RPMI8226 (cell line): ENCODE measurements at places on chromosomes 7 and 10.
A peak's percentile ranks its signal among the peaks of the same experiment; 100 is the strongest.

DNA sequence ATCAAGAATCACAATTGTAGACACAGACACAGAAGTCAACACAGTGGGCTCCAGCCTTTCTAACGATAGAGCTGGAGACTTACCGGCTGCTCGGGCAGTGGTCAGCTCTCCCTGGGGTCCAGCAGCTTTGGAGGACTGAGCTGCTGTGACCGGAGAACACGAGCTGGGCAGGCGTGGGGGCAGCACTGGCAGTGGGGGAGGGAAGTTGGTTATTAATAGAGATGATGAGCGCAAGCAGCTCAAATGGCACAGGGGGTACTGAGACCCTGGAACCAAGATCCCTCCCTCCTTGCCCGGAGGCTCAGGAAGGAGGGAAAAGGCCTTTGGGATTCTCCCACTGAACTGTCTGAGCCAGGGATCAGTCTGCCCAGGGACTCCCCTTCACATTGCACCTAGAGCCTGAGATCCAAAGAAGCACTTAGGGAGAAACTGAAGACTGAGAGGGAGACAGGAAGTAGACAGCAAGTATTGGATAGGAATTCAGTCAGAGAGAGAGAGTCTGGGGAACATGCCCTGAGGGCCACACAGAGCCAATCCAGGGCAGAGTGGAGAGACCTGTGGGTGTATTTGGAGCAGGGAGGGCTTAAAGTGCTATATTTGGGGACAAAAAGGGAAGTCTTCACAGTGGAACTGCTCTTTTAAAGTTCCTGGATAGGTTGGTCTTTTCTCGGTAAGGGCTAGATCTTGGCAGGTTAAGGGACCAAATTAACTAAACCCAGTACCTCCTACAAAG is at the start of gene MYOZ1:
Gene MYOZ1, minus strand, starts transcription at position 147 of the 733 bp plus-strand sequence. CDS start 1,457 bp downstream, outside the sequence.
- no peak for DNase-seq

- no peak for DNase-seq
Observed at GRCh38 chr7:135709508-135709907, 18.5 kb downstream of the SLC13A4 start.

DNA sequence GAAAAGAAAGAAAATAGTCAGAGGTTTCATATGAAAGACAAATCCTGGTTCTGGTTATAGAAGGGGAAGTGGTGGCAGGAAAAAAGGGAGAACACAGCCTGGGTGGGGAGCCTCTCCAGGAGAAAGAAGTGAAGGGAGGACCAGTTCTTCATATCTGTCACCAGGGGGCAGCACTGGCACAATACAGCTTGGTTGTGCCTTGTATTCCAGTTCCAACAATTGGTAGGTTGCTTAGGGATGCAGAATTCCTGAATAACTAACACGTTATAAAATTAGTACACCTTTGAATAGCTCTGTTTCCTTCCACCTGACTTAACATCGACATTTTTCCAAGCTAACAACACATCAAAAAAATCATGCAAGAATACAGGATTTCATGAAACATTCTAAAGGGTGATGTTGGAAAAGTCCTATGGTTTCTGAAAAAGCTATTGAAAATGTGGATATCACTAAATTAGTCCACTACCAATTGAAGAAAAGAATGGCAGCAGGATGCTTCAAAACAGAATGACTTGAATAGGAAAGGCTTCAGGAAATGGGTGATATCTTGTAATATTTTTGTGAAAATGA is 52.9 kb downstream of the CYP26A1 start:
- DNase-seq: no peak

- DNase-seq: no peak
Observed at GRCh38 chr10:68137171-68137570, 27.9 kb downstream of the MYPN start.

DNA sequence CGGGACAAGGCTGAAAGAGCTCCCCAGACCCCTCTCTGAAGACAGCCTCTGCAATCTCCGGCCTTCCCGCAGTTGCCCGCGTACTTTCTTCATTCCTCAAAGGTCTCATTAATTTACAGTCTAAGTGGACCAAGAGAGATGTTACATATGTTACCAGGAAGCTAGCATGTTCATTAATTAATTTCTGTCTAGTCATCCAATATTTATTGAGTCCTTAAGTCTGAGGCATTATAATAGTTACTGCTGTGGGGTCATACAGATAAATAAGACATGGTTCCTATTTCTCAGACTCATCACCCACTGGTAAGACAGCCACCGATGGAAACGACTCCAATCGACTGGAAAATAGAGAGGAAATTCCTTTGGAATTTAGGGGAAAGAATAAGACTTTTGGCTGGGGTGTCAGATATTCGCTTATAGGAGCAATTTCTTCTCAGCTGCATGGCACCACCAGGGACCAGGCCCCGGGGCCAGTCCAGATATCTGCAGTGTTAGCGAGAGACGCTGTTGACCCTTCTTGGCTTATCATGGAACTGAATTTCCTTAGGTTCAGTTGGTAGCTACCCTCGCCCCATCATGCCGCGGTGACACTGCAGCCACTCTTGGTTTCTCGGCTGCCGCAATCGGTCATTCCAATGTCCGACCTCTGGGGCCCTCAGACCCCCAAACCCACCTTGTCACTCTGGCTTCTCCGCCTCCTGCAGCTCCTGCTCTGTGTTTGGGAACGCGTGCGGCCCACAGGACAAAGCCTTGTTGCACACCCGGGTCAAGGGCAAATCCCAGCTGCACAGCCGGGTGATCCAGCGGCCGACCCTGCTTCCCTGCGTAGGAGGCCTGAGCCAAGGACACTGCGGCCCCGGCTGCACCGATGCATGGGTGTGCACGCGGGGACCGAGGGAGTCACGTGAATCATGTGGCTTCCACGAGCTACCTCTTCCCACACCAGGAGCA is 383.2 kb downstream of the DNAJB6 start:
- DNase-seq: no peak

- no peak for DNase-seq
Observed at GRCh38 chr7:48173756-48174382, 2.6 kb downstream of the ABCA13 start.

DNA sequence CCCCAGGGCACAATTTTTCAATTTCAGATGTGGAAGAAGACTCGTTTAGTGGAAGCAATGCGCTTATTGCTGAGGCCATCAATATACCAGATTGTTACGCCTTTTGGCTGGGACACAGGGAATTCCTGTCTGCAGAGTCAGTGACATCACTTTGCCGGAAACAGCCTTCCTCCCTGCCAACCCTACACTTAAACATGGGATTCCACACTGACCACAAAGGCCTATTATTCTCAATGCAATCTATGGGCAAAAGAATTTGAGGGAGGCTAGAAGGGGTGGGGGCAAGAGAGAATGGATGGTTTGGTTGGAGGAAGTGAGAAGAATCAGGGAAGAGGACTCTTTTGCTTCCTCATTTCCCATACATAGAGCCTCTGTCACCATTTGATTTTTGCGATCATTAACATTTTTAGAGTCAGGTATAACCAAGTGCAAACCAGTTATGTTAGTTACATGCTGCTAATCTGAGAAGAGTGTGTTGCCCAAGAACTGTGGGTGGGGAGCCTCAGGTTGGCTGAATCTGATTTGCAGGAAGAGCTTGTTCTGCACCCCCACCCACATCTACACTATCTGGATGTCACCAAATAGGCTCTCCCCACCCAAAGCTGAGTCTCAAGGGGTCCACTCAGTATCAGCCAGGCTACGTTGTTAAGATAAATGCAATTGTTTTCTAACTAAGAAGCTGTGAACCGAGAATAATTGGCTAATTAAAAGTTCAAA is 58.2 kb downstream of the ENTPD1 start:
- DNase-seq: no peak

DNA sequence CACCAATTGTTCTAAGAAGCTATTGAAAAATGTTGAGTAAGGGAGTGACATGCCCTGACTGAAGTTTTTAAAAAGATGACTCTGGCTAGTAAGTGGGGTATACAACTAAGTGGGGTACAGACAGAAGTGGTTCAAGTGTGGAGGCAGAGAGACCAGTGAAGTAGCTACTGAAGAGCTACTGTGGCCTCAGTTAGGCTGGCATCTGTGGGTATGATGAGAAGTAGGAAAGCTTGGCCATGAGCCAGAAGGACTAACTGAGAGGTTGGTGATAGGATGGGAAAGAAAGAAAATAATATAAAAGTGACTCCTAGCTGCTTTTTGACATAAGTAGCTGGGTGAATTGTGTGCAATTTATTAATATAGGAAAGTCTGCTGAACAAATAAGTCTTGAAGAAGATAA is 176.6 kb downstream of the SEMA3D start:
- no peak for DNase-seq

DNA sequence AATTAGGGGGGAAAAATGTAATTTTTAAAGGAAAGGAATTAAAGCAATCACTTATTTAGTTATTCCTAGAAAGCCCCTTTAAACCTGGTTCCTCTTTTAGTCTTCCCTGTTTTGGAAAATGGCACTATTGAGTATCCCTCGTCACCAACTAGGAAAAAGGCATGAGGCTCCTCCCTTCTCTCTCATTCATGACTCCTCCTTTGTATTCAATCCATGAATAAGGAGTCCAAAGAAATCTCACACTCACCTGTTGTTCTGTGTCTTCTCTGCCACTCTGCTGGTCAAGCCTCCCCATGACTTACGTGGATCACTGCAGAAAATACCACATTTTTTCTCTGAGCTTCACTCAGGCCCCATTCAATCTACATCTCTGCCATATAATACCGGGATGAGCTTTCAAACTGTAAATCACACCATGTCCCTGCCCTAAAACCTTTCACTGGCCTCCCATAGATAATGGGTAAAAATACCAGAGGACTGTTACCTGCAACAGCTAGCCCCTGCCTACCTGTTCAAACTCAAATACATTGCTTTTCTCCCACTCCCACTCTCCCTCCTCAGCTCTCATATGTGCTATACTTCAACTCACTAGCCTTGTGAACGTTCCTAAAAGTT is 5.5 kb upstream of the VWDE start:
- DNase-seq: no peak

- no peak for DNase-seq
Observed at GRCh38 chr10:16195894-16196293, 240.9 kb upstream of the PTER start.

GRCh38 chr7:14073543-14073942 is 84.1 kb upstream of the ETV1 start:
- no peak for DNase-seq

- no peak for DNase-seq
Observed at GRCh38 chr10:97823734-97824133, 25.9 kb upstream of the GOLGA7B start.

- DNase-seq: no peak
Observed at GRCh38 chr7:152579070-152579469, 96.9 kb downstream of the XRCC2 start.

DNA sequence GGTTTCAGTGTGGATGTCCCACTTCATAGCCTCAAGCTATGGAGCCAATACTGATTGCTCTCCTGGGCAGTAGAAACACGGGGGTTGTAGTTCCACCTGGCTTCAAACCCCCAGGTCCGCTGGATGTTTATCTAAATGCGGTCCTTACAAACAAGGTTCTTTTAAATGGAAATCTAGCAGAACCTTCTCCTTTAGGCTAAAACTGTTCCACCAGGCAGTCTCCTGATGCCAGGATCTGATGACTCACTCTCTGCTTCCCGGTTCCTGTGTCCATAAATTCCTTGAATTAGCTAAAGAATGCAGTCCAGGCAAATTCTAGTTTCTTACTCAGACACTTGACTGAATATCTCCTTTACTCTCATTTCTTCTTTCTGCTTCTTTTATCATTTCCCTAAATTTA is 108.4 kb upstream of the FAM3C start:
- no peak for DNase-seq

- DNase-seq: no peak
Observed at GRCh38 chr7:50868426-50869100, 85.9 kb upstream of the GRB10 start.

DNA sequence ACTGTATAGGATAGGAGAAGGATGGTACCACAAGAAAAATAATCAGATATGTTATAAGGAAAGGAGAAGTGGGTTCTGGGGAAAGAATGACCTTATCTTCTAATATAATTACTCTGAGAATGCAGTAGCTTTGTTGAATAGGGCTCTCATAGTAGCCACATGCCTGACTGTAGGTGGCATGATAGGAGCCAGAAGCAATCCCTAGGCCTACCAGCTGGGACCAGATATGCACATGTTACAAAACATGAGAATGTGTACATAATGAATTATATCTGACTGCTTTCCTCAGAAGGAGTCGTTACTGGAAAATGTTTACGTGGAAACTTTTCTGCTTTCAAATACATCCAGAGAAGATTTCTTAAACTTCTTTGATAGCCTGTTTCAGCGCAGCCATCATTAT is 53.2 kb upstream of the FAM3C start:
- DNase-seq: no peak

GRCh38 chr10:66228887-66229286 is 696.9 kb upstream of the LRRTM3 start:
- DNase-seq: no peak

DNA sequence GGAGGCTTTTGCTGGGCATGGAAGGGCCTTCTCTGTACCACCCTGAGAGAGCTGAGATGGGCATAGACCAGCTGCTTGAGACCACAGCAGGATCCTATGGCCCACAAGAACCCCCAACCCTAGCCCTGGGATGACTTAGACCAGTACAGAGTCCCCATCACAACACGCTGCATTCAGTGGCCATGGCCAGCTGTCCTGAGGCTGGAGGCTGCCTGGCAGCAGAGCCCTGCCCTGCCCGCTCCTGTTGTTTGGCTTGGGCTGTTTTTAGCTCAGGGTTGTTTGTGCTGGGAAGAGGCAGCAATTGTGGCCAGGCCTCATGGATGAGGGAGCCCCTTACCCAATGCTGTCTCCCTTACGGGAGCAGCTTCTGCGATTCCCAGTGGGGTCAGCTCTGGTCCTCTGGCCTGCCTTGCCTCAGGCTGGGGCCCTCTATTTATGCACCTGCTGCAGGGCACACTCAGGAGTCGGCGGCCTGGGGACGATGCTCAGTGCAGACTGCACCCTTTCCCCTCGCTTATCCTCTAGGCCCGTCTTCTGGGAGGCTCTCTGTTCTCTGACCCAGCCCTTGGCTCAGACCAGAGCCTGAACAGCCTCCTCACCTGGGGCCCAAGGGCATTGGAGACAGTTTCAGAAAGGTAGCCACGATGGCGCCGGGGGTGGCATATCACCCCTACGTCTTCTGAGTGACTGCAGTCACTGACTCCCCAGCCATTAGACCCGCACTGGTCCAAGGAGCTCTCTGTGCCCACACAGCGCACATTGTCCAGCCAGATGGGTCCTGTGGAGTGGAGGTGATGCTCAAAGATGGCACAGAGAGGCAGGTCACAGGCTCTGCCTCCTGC is 6.3 kb downstream of the LOXL4 start:
- DNase-seq: no peak

- DNase-seq: no peak
Observed at GRCh38 chr7:92696584-92696983, 106.4 kb upstream of the FAM133B start.

- DNase-seq: no peak
Observed at GRCh38 chr10:88416801-88417200, 166.3 kb downstream of the RNLS start.

GRCh38 chr10:60820093-60820754 is 41.9 kb downstream of the CDK1 start:
- peak; percentile 11 for DNase-seq
